ENCODE measurements at places on chromosomes 2 and 18. TPM values are rescaled to one million over a fixed set of nuclear protein-coding genes. Genes with fewer than 3 reads are reported as not detected.
A peak's percentile ranks its signal among the peaks of the same experiment; 100 is the strongest.

CREG2 gene
- polyA plus RNA-seq, result not detected

GRCh38 chr2:178506101-178506500, 25.8 kb downstream of the PLEKHA3 start:
- H3K27ac ChIP-seq, result no peak overlapping the region
- H3K4me3 ChIP-seq, result no peak overlapping the region
- DNase-seq, result no peak
- no peaks in the 10 kb centered on the region for H3K4me1 ChIP-seq
- H3K36me3 ChIP-seq, result peaks cover 17% of the 10 kb centered on the region

ASXL2 gene
- 4.7 TPM for polyA plus RNA-seq

RNF152 gene
- not detected for polyA plus RNA-seq

GRCh38 chr18:35038881-35039491, 2.2 kb upstream of the MAPRE2 start:
- peaks cover 21% of the 10 kb centered on the region for H3K27me3 ChIP-seq
- peaks cover 4% of the 10 kb centered on the region for H3K36me3 ChIP-seq
- peaks cover 83% of the 10 kb centered on the region for H3K4me1 ChIP-seq
- peak overlapping the region; percentile 4 for H3K4me3 ChIP-seq
- DNase-seq, result no peak

DNA sequence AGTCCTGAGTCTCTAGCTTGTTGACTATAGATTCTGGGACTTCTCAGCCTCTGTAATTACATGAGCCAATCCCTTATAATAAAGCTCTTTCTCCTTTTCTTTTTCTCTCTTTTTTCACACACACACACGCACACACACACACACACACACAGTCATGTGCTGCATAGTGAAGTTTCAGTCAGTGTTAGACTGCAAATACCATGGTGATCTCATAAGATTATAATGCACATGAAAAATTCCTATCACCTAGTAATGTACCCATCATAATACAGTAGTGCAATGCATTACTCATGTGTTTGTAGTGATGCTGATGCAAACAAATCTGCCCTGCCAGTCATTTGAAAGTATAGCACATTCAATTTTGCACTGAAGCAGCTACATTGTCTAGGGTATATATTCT, 558.2 kb downstream of the SUCLG1 start:
- no peak overlapping the region for H3K4me3 ChIP-seq
- H3K4me1 ChIP-seq, result no peaks in the 10 kb centered on the region
- no peak for DNase-seq
- no peak overlapping the region for H3K27ac ChIP-seq
- peaks cover 3% of the 10 kb centered on the region for H3K27me3 ChIP-seq
- H3K36me3 ChIP-seq, result no peaks in the 10 kb centered on the region

LRP2 gene
- polyA plus RNA-seq, result not detected

TYMS gene
- polyA plus RNA-seq, result 16.9 TPM

MROH2A gene
- polyA plus RNA-seq, result not detected

ADRA2B gene
- not detected for polyA plus RNA-seq

- DNase-seq, result peak; percentile 53
- no peak overlapping the region for H3K27ac ChIP-seq
- no peaks in the 10 kb centered on the region for H3K36me3 ChIP-seq
- H3K4me3 ChIP-seq, result no peak overlapping the region
- no peaks in the 10 kb centered on the region for H3K4me1 ChIP-seq
- peaks cover 2% of the 10 kb centered on the region for H3K27me3 ChIP-seq
Observed at GRCh38 chr2:134692499-134692898, 26.3 kb downstream of the TMEM163 start.

- no peak overlapping the region for H3K27ac ChIP-seq
- DNase-seq, result no peak
- no peaks in the 10 kb centered on the region for H3K36me3 ChIP-seq
- H3K4me3 ChIP-seq, result no peak overlapping the region
Observed at GRCh38 chr2:11097854-11098387, 57.3 kb upstream of the SLC66A3 start.

GRCh38 chr2:80300954-80301353, 3.6 kb downstream of the LRRTM1 start:
- H3K27ac ChIP-seq, result no peak overlapping the region
- no peaks in the 10 kb centered on the region for H3K36me3 ChIP-seq
- no peak overlapping the region for H3K4me3 ChIP-seq
- no peak for DNase-seq
- peaks cover 5% of the 10 kb centered on the region for H3K27me3 ChIP-seq

GRCh38 chr2:191845876-191846514, 893 bp downstream of the CAVIN2 start:
- no peaks in the 10 kb centered on the region for H3K36me3 ChIP-seq
- peaks cover 6% of the 10 kb centered on the region for H3K4me1 ChIP-seq
- DNase-seq, result no peak
- no peak overlapping the region for H3K27ac ChIP-seq
- peaks cover 6% of the 10 kb centered on the region for H3K27me3 ChIP-seq

- H3K4me3 ChIP-seq, result no peak overlapping the region
- H3K27ac ChIP-seq, result no peak overlapping the region
- no peak for DNase-seq
Observed at GRCh38 chr2:188979187-188980114, 5.3 kb downstream of the COL3A1 start.

ZNF892 gene
- 1.9 TPM for polyA plus RNA-seq

MYOM1 gene
- 1.2 TPM for polyA plus RNA-seq

FTCDNL1 gene
- polyA plus RNA-seq, result not detected

AQP12B gene
- polyA plus RNA-seq, result not detected

DNA sequence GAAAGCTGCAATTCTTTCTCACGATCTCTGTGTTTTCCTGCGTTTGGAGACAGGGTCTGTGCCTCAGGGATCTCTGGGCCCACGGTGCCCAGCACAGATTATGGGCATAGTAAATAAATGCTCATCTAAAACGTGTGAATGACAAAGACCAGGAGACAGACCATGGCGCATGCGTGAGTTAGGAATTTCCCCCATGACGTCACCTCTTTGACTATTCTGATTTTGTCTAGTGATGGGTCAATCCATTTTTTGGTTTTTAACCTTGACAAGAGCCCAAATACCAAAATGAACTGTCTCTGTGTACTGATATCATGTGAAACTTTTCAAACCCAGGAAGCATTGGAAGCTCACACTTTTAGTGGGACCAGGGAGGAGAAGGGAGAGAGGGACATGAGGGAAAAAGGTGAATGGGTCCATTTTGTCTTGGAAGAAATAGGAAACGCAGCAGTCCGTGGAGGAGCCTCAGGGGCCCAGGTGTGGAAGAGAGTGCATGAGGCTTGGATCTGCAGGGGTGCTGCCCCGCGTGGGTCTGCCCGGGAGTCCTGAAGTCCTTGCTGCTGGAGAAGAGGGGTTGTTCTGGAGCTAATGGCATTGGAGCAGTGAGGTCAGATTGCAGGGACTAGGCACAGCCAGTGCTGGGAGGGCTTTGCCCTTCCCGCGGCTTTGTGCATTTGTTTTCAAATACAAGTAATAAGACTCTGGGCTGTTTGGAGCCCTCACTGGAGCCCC, 172.2 kb downstream of the ASB1 start:
- DNase-seq, result no peak
- H3K4me1 ChIP-seq, result peaks cover 33% of the 10 kb centered on the region
- no peak overlapping the region for H3K27ac ChIP-seq
- H3K4me3 ChIP-seq, result no peak overlapping the region
- peaks cover 7% of the 10 kb centered on the region for H3K27me3 ChIP-seq

PROM2 gene
- not detected for polyA plus RNA-seq

DNA sequence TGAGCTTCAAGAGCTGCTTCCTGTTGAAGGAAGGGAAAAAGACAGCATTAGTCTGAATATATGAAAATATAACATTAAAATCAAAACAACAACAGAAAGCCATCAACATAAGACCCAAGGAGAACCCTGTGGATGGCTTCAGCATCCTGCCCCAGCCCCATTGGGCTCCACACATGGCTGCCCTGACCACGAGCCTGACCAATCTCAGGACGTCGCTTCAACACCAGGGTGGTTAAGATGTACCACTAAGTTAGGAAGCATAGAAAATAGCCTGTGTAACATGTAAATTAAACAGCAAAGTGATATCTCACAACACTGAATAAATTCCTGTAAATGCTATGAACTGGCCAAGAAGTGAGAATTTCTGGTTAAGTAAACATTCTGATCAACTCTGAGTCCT, 77.2 kb upstream of the CD226 start:
- H3K4me1 ChIP-seq, result peaks cover 13% of the 10 kb centered on the region
- peaks cover 59% of the 10 kb centered on the region for H3K36me3 ChIP-seq
- no peak overlapping the region for H3K4me3 ChIP-seq
- no peak overlapping the region for H3K27ac ChIP-seq
- H3K27me3 ChIP-seq, result no peaks in the 10 kb centered on the region
- peak; percentile 10 for DNase-seq

DNA sequence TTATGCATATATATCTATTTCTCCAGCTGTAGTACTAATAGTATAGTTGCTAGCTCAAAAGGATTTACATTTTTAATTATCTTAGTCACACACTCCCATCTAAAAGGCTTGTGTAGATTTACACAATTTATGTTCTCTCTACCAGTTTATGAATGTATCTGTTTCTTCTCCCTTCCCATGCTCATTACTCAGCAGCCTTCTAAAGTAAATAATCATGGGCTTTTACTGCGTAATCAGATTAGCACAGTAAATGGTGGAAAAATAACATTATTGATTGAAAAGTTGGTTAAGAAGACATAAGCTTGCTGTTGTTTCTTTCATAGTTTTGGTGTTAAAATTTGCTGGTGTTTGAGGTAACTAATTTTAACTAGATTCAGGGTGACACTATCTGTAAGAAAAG, 81.8 kb downstream of the PTPN4 start:
- H3K36me3 ChIP-seq, result no peaks in the 10 kb centered on the region
- H3K27ac ChIP-seq, result no peak overlapping the region
- DNase-seq, result no peak
- no peak overlapping the region for H3K4me3 ChIP-seq

DNA sequence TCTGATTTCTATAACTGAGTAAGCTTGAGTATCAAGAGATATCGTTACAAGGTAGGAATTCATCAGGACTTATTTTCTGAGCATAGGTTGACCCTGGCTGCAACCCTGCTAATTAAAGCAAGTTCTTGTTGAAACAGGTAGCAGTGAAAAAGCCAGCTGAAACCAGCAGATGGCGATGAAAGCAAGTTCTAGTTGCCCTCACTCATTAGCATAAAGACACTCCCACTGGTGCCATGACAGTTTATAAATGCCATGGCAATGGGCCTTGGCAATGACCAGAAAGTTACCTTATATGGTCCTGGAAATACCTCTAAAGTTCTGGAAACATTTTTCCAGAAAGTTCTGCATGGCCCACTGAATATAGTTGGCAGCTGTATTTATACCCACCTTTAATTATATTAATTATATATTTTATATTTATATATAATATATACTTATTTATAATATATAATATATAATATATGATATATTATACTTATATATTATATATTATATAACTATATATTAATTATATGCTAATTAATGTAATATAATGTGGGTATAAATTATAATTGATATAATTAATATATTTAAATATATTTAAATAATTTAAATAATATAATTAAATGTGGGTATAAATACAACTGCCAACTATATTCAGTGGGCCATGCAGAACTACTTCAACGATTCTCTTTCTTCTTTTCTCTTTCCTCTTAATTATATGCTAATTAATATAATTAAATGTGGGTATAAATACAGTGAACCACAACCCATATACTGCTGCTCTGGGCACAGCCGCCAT, 188.0 kb downstream of the CDH7 start:
- no peaks in the 10 kb centered on the region for H3K4me1 ChIP-seq
- H3K27ac ChIP-seq, result no peak overlapping the region
- H3K36me3 ChIP-seq, result no peaks in the 10 kb centered on the region
- no peak overlapping the region for H3K4me3 ChIP-seq
- H3K27me3 ChIP-seq, result no peaks in the 10 kb centered on the region

GRCh38 chr2:77666251-77666980, 144.2 kb upstream of the LRRTM4 start:
- no peak overlapping the region for H3K27ac ChIP-seq
- H3K36me3 ChIP-seq, result no peaks in the 10 kb centered on the region
- no peak for DNase-seq

CLEC4F gene
- polyA plus RNA-seq, result not detected

- no peak overlapping the region for H3K27ac ChIP-seq
- no peaks in the 10 kb centered on the region for H3K4me1 ChIP-seq
- H3K27me3 ChIP-seq, result peaks cover 2% of the 10 kb centered on the region
- no peaks in the 10 kb centered on the region for H3K36me3 ChIP-seq
- no peak overlapping the region for H3K4me3 ChIP-seq
Observed at GRCh38 chr18:57906852-57907251, 103.7 kb upstream of the ATP8B1 start.

- H3K27me3 ChIP-seq, result peaks cover 2% of the 10 kb centered on the region
- H3K4me1 ChIP-seq, result peaks cover 31% of the 10 kb centered on the region
- no peak overlapping the region for H3K27ac ChIP-seq
- no peaks in the 10 kb centered on the region for H3K36me3 ChIP-seq
Observed at GRCh38 chr2:135740206-135740605, 1.4 kb upstream of the UBXN4 start.

GRCh38 chr2:10844097-10844496, 31.5 kb upstream of the PDIA6 start:
- H3K27me3 ChIP-seq, result peaks cover 7% of the 10 kb centered on the region
- H3K36me3 ChIP-seq, result peaks cover 4% of the 10 kb centered on the region
- H3K4me1 ChIP-seq, result no peaks in the 10 kb centered on the region
- DNase-seq, result no peak
- H3K27ac ChIP-seq, result no peak overlapping the region
- no peak overlapping the region for H3K4me3 ChIP-seq

DNA sequence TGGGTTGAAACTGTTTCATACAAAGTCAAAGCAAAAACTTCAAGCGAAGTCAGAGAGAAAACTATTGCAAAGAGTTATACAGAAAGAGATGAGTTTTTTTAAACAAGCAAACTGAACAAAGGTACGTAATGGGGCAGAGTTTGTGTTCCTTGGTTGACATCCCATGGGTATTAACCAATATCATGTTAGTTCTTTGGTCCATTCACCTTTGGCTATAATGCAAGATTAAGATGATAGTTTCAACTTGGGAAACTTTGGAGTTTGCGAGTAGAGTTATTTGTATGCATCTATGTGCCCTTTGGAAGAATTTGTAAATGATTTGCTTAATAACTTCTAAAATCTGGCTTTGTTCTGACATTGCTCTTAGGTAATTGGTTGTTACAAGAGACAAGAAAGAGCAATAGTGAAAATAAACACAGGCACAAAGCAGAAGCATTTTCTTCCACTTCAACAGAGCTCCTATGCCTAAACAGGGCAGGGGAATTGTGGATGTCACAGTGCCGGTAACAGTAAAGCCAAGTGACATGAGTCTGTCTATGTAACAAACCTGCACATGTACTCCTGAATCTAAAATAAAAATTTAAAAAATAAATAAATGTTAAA, 936.1 kb downstream of the SUCLG1 start:
- H3K27me3 ChIP-seq, result no peaks in the 10 kb centered on the region
- no peak overlapping the region for H3K27ac ChIP-seq
- H3K4me1 ChIP-seq, result no peaks in the 10 kb centered on the region
- no peak for DNase-seq
- no peak overlapping the region for H3K4me3 ChIP-seq
- no peaks in the 10 kb centered on the region for H3K36me3 ChIP-seq

GRCh38 chr2:213475433-213475832, 191.2 kb downstream of the SPAG16 start:
- H3K4me3 ChIP-seq, result no peak overlapping the region
- DNase-seq, result no peak
- no peaks in the 10 kb centered on the region for H3K27me3 ChIP-seq
- no peak overlapping the region for H3K27ac ChIP-seq

GRCh38 chr2:206802654-206803514, 37.5 kb downstream of the FASTKD2 start:
- no peak overlapping the region for H3K4me3 ChIP-seq
- no peak for DNase-seq
- no peak overlapping the region for H3K27ac ChIP-seq
- no peaks in the 10 kb centered on the region for H3K36me3 ChIP-seq

GRCh38 chr2:101463911-101464641, 10.8 kb downstream of the RFX8 start:
- peaks cover 5% of the 10 kb centered on the region for H3K27me3 ChIP-seq
- H3K4me3 ChIP-seq, result no peak overlapping the region
- no peak for DNase-seq
- H3K36me3 ChIP-seq, result no peaks in the 10 kb centered on the region
- no peaks in the 10 kb centered on the region for H3K4me1 ChIP-seq

Measured in immature natural killer cell (primary cell).